ENCODE measurements at places on chromosomes 4 and X.

DNA sequence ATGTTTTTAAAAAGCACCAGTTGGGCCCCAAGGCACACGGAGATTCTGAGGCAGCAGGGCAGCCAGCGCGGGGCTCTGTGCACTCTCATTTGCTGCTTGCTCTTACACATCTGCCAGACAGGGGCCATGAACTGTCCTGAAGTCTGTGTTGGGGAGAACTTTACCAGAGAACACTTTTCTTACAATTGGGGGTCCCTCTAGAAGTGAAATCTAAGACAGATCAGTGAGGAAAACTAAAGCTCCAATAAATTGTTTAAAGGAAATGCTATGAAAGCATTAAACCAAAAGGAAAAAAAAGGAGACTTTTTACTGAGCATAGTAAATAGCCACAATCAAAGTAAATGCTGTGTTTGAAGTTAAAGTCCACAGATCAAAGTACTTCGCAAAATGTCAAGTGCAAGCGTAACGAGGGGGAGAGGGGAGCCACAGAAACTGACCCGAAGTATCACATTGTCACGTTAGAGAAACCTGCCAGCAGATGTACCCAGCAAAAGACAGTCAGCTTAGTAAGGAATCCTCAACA is 37.8 kb downstream of the SORBS2 start:
- no peak for DNase-seq

DNA sequence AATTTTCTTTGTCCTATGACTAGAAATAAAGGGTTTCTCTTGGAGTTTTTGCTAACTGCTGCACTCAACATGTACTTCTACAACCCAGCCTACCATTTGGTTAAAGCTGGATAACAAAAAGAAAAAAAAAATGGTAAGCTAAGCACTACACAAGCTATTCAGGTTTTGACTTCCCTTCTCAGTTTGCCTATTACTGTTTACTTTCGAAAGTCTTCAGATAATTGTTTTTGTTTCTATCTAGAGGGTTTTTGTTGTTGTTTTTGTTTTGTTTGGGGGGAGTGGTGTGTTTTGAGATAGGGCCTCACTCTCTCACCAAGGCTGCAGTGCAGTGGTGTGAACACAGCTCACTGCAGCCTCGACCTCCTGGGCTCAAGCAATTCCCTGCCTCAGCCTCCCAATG is 46.6 kb downstream of the CLOCK start:
- DNase-seq, result no peak

DNA sequence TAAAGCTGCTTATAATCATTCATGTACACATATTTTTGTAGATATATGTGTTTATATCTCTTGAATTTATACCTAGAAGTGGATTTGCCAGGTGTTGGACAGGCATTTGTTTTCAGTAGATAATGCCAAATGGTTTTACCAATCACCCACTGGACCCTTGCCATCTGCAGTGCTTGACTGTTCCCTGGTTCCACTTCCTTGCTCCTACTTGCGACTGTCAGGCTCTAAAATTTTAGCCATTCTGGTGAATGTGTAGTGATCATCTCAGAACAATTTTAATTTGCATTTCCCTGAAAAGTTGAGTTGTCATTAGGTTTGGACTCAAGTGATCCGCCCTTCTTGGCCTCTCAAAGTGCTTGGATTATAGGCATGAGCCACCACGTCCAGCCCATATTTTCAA is 122.4 kb upstream of the SLC34A2 start:
- no peak for DNase-seq

DNA sequence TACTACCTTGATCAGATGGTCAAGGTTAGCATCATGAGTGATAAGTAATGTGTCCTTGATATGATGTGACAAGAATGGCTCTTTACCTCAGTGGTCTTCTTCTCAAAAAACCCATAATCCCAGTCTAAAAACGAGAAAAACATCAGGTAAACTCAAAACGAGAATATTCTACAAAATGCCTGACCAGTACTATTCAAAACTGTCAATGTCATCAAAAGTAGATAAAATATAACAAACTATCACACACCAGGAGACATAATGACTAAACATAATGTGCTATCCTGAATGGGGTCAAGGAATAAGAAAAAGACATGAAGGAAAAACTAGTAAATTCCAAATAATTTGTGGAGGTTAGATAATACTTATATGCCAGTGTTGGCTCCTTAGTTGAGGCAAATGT is 85.2 kb upstream of the PDHA2 start:
- DNase-seq, result no peak

- no peak for DNase-seq
These were observed 48.0 kb downstream of the TMEM164 start for GRCh38 chrX:110050901-110051300.

GRCh38 chrX:29699239-29699638 is 516.1 kb upstream of the MAGEB2 start:
- no peak for DNase-seq

- no peak for DNase-seq
These were observed 21.7 kb downstream of the STK32B start for GRCh38 chr4:5072948-5073347.

All from CD4-positive, alpha-beta T cell treated with Interleukin-17A for 1 hour (primary cell).